ENCODE measurements at places on chromosomes 16 and 17.
A peak's percentile ranks its signal among the peaks of the same experiment; 100 is the strongest.

DNA sequence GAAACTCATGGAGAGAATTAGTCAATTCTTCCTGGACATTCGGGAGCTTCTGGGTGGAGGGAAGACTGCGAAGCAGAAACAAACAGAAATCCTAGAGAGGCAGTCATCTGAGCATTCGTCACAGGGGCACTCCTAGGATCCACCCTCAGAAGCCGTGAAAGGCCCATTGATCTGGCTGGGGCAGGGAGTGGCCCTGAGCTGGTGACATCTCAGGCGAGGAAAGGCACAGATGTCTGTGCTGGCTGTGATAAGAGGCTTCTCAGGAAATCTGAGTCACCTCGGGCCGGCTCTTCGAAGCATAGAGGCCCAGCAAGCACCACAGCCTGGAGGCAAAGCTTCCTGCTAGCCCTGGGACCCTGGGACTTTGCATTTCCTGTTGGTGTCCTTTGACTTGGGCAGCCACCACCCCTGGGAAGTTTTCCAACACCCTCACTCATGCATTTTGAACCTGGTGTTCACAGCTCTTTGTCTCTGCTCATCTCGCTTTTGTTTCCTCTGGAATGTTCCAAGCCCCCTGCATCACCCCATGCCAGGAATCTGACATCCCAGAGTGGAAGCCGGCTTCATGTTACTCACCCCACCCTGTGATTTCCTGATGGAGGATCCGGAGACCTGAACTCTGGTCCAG is 23.3 kb upstream of the CDRT4 start:
- DNase-seq, result peak; percentile 75

DNA sequence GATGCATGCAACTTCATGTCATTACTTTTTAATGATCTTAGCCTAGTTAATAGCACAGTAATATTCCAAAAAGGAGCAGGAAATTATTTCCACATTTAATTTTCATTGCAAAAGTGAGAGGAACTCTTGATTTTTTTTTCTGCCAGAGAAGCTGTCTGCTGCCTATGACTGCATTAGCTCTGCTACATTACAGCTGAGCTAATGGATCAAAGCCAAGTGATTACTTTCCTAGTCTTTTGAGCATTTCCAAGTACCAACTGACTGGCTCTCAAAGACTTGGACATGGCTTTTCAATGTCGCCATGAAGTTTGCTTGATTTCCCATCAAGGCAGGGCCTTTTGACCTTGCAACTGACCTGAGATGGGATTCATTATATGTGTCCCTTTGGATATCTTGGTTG is 356.6 kb upstream of the XYLT1 start:
- DNase-seq, result no peak

- DNase-seq, result no peak
Measured at GRCh38 chr17:74481621-74482020, 15.2 kb downstream of the CD300A start.

DNA sequence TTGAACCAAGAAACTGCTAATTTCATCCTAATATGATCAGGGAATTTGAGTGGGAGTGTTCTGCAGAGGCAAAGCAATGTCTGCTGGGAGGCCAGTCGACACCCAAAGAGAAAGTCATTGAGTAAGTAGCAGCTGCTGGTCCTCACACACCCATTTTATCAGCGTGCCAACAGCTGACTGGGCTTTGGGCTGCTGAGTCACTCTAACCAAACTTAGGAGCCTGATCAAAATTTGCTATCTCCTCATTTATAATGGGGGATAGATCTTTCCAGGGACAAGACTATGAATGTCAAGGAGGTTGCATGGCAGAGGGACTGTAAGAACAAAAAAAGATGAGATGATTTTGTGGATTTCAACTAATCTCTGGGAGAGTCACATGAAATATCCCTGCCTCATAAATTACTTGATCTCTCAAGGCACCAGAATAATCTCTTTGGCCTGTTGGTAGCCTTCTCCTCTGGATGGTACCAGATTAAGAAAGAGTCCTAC is 32.9 kb downstream of the CPSF4L start:
- DNase-seq, result no peak

DNA sequence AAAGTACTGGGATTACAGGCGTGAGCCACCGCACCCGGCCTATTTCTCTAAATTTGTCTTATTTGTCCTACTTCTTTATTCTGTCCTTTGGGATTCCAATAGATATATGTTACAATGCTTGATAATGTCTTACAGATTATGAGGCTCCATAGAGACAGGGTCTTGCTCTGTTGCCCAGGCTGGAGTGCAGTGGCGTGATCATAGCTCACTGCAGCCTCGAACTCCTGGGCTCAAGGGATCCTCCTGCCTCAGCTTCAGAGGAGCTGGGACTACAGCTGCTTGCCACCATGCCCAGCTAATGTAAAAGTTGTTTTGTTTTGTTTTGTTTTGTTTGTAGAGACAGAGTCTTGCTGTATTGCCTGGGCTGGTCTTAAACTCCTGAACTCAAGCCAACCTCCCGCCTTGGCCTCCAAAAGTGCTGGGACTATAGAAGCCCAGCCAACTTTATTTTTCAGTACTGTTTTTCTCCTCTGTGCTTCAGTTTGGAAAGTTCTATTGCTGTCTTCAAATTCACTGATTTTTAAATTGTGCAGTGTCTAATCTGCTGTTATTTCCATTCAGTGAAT is 10.3 kb downstream of the ANKRD13B start:
- no peak for DNase-seq

GRCh38 chr17:48037036-48037837 is at the start of gene COPZ2:
COPZ2 (minus strand) TSS chr17:48037797; CDS start chr17:48037777, 20 bp downstream.
- DNase-seq, result no peak

GRCh38 chr17:9900784-9901183 is 4.3 kb downstream of the RCVRN start:
- DNase-seq, result no peak

GRCh38 chr16:66926961-66927436 is 1.7 kb upstream of the RRAD start:
- no peak for DNase-seq

DNA sequence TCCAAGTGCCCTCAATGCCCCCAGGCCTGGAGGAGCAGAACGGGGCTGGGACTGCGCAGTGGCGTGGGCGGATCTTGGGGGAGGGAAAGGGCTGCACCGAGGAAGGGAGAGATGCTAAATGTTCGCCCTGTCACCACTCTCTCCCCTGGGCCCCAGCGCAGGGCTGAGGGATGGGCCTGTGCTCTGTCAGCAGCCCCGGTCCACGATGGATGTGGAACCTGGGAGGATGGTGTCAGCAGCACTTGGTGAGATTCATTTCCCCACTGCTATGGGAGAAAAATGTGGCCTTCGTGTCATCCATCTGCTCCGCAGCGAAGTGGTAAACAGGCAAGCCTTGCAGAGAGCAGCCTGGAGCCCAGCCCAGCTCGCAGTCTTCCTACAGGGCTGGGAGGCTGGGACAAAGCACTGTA is 72.0 kb downstream of the TMEM132E start:
- no peak for DNase-seq

DNA sequence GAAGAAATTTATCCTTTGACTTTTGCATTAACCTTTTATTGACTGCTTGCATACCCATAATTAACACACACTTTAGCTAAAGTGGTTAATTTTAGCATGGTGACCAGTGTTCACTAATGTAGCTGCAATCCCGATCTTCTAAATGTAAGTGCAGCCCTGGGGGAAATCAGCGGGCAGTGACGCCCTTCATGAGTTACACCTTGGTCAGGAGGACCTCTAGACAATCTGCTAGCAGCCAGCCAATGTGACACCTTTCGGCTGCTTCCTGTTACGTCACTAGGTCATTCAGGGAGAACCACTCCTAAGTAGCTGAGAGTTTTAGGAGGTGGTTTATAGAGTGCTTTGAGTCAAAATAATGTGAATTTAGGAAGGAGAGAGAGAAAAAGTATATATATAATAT is 180.5 kb downstream of the IRX3 start:
- no peak for DNase-seq
